ENCODE measurements at places on chromosomes 3 and 15.

- DNase-seq: peak; percentile 78
Measured at GRCh38 chr15:77187751-77188464, 117.0 kb upstream of the TSPAN3 start.

GRCh38 chr3:169454060-169454317 is 209.5 kb downstream of the MECOM start:
- no peak for DNase-seq

- peak; percentile 14 for DNase-seq
Measured at GRCh38 chr3:146554151-146554760, 9.8 kb upstream of the PLSCR1 start.

DNA sequence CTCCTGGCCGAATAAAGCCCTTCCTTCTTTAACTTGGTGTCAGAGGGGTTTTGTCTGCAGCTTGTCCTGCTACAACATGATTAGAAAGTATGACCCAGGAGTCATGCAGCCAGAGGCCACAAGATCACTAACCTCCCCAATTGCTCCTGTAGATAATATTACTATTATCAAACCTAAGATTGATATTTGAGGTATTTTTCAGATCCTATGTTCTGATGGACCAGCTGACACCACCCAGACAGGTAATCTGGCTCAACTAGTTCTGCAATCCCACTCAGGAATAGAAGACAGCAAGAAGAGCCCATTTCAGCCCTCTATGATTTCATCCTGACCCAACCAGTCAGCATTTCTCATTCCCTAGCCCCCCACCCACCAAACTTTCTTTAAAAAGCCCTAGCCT is 23.3 kb upstream of the LIMD1 start:
- no peak for DNase-seq

- DNase-seq: no peak
Measured at GRCh38 chr3:177824190-177824786, 627.0 kb upstream of the TBL1XR1 start.

DNA sequence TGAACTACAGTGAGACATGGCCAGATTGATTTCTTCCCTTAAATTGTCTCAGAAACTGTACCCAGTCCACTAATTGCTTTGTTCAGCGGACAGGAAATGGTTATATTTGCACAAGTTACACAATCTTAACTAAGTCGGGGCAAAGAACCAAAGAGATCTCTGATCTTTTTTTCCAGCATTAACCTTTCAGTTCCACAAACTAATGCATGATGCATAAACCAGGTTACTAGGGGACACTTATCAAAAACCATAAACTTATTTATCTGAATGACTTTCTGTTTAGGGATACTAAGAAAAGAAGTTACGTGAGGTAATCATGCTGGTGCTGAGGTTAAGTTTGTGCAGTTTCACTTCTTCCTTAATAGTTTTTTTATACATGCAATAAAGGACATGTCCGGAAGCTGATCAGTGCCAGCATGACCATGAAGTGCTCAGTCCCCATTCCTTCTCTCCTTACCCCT is 22.4 kb downstream of the FNDC3B start:
- peak; percentile 55 for DNase-seq

GRCh38 chr3:183731611-183732010 is 34.0 kb downstream of the YEATS2 start:
- no peak for DNase-seq

- no peak for DNase-seq
Measured at GRCh38 chr3:184092199-184092598, 4.7 kb upstream of the HTR3E start.

GRCh38 chr3:170778240-170779217 is 91.5 kb downstream of the RPL22L1 start:
- DNase-seq: no peak

DNA sequence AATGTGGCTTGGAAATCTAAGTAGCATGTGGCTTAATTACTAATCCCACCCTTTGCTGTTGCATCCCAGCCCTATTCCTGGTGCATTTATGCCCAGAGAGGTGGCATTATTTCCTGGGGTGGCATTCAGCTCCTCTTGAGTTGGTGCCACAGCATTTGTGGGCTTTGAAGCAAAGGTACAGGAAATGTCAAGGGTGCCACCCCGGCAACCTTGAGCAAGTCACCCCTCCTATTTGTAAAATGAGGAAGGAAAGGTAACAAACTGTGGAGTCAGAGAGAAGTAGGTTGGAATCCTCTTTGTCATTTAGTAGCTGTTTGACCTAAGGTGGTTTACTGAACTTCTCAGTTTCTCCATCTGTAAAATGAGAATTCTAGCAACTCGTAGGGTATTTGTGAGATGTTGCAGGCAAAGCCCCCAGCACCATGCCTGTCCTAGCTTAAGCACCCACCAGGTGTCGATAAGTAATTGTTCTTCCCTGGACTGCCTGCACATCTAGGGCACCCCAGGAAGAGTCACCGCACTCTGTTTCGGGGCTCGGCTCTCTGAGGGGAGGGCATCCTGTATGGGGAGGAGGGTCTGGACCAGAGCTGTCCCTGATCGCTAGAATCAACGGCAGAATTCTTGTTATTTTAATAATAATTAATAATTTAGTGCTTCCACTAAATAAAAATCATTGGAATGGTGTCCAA is 17.1 kb downstream of the ISG20 start:
- no peak for DNase-seq

- DNase-seq: no peak
Measured at GRCh38 chr3:50575372-50575771, 6.0 kb downstream of the HEMK1 start.

- DNase-seq: no peak
Measured at GRCh38 chr15:91752081-91752785, 101.3 kb upstream of the SLCO3A1 start.

- peak; percentile 33 for DNase-seq
Measured at GRCh38 chr3:32432711-32433530, 41.3 kb downstream of the CMTM7 start.

GRCh38 chr15:80191198-80191597 is 38.4 kb downstream of the FAH start:
- no peak for DNase-seq

GRCh38 chr3:115332998-115333397 is 185.9 kb upstream of the ZBTB20 start:
- DNase-seq: no peak

DNA sequence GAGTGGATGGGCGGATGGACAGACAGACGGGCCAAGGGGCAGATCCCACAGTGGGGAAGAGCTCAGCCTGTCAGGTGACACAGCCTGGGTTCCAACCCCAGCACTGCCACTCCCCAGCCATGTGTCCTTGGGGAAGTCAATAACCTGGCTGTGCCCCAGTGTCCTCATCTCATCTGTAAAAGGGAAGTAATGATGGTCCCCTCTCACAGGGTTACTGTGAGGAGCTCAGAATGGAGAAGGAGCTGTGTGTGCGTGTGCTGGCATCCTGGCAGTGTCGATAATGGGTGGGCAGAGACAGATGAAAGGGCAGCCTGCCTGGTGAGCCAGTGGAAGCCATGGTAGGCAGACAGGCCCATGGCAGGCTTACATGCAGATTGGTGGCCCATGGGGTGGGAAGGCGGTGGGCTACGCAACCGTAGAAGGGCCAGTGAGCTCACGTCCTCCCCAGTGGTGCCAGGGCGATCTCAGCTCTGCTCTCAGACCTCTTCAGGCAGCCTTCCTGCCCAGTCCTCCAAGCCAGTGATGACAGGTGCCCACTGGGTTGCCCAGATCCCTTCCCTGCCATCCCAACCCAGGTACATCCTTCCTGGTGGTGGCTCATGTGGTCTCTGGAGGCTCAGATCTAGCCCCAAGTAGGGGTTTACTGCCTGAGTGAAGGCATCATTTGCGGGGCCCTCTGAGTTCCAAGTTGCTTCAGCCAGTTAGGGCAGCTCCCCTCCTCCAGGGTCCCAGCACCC is 2.3 kb upstream of the DNAJB8 start:
- peak; percentile 10 for DNase-seq

DNA sequence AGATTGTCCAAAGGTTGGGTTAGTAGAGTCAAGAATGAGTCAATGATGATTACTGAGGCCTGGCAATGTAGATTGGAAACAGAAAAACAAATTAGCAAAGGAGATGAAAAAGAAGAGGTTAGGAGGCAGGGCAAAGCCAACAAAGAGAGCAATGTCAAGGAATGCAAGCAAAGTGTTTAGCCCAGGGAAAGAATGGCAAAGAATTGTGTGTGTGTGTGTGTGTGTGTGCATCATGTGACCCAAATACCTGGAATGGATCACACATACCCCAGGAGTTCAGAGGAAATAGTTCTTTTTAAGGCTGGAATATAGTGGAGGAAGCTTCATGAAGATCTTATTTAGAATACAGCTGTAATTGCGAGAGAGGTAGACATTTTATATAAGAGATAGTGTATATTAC is 831.7 kb upstream of the ARPP21 start:
- DNase-seq: no peak

GRCh38 chr15:60523056-60523455 is 44.1 kb upstream of the ICE2 start:
- DNase-seq: no peak

DNA sequence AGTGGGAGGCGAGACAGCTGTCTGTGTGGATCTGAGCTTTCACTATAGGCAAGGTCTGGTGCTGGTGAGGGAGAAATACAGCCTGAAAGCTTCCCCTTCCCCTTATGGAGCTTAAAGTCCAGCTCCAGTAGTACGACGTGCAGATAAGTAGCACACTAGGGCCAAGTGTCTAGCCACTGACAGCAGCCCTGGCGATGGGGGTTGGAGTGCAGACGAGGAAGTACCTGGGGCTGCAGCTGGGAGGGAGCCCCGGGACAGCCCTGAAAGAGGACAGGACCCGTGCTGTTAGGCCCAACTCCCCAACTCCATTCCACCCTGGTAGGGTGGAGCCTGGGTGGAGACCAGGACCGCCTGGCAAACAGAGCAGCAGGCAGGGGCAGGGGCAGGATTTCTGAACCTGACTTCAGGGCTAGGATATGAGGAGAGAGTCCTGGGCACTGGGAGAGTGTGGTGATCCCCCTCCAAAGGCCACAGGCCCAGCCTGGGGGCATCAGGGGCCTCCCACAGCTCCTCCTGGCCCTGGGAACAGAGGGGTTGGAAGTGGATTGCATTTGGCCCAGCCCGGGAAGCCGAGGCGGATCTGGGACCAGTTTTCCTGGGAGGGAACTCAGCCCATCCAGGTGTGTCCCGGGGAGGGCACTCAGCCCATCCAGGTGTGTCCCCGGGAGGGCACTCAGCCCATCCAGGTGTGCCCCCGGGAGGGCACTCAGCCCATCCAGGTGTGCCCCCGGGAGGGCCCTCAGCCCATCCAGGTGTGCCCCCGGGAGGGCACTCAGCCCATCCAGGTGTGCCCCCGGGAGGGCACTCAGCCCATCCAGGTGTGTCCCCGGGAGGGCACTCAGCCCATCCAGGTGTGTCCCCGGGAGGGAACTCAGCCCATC is 42.8 kb downstream of the BDH1 start:
- no peak for DNase-seq

DNA sequence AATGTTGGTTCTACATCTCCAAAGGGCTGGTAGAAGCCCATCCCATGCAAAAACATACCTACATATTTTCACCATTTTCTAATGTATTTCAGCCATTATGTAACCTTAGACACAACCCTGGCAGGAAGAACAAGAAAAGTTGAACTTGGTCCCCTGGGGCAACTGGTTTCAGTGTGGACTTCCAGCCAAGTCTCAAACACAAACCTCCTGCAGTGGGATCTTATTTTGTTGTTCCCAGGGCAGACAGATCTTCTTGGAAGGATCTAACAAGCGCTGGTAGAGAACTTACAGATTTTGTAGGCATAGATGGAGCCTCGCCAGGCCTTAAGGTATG is 96.3 kb downstream of the ADAMTS17 start:
- no peak for DNase-seq

DNA sequence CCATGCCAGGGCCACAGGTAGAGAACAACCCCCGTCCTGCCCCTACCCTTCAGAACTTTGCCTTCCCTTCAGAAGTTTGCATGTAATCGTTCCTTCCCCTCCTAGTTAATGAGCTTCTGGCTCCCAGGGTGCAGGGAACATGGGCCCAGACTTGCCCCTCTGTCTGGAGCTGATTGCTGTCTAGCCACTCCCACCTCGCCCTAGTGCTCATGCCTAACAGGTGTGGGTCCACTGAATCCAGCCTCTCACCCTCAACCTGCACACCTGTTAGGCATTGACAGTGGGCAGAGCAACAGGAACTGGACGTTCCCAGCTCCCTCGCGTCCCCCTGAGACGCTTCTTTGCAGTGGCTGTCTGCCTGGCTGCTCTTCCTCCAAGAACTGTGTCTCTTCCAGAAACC is 40.3 kb downstream of the WNT5A start:
- DNase-seq: no peak

GRCh38 chr3:104855702-104856101 is 511.0 kb upstream of the ALCAM start:
- DNase-seq: no peak

DNA sequence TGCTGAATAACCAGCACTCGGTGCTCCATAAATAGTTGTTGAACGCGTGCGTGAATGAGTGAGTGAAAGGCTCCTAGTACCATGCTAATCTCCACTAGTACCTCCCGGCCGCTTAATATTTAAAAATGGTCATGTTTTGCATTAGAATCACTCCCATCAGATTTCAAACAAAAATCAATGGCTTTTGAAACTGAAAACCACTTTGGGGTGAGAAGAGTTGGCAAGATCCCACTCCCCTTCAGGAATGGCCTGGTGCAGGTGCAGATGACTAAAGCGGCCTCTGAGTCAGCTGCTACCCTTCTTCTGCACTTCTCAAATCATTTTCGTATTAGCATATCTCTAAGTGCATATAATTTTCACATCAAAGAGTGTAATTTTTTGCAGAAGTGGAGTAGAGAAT is 425.3 kb upstream of the PROK2 start:
- no peak for DNase-seq

DNA sequence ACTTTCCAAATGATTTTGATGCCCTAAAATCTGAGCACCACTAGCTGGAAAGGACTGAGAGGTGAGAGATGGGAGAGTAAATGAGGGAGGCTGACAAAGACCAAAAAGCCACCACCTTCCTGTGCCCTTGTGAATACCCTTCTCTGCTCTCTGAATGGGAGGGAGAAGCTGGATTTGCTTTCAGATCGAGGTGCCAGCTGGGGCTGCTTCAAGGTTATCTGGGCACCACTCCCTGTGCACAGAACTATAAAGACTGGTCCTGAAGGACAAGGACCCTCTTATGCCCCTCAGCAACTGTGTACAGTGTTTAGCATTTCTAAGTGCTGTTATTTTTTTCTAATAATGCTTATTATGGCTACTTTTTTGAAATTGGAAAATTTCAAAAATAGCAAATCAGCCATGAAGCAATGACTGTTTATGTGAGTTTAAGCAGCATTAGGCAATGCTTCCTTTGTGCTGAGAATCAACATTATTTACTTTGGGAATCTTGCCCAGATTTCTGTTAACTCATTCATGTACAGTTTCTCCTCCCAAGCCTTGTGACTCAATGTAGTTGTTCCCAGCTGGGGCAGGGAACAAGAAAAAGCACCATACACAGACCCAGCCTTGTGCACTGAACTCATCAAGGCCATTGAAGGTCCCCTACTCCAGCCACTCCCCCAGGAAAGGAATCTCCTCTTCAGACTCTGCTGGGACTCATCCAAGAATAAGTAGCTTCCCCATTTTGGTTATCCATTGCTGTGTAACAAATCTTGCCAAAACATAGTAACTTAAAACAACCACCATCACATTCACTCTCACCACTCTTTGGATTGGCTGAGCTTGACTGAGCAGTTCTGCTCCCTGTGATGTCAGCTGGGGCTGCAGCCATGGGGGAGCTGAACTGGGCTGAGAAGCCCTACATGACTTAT is 37.3 kb upstream of the CDV3 start:
- DNase-seq: peak; percentile 37

GRCh38 chr3:142999881-143000280 is 1.5 kb upstream of the U2SURP start:
- peak; percentile 4 for DNase-seq

GRCh38 chr15:55241891-55242290 is 45.1 kb upstream of the RSL24D1 start:
- no peak for DNase-seq
